Chondrocyte (in vitro differentiated cells): ENCODE measurements at places on chromosomes 13 and 19. TPM values are rescaled to one million over a fixed set of nuclear protein-coding genes. Genes with fewer than 3 reads are reported as not detected.

DAND5 gene
- 0.36 to 0.57 TPM (median 0.41 TPM) in 3 replicates for total RNA-seq

TLE2 gene
- 12.3 to 14.1 TPM (median 13.7 TPM) in 3 replicates for total RNA-seq

LINGO3 gene
- total RNA-seq, result 0.15 to 0.48 TPM in 2 of 3 replicates, not detected in the other

MEX3D gene
- total RNA-seq, result 57.8 to 60.1 TPM (median 59.6 TPM) in 3 replicates

DNA sequence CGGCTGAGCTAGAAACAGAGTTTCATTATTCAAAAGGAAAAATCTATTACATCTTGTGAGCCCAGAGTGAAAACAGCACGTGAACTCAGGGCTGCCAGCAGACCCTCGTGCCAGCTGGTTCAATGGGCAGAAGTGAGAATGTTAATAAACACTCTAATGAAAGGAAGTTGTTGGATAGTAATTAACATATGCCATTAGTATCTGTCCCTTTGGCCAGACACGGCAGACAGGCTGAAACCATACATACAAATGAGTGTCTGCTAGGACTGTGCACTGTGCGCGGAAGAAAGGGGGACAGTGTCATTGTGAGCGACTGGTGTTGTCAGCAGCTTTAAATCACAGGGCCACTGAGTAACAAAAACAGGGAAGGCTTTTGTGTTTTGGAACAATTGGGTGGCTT is 121.9 kb upstream of the TSC22D1 start:
- DNase-seq, result no peak
- no peaks in the 10 kb centered on the region for H3K36me3 ChIP-seq
- peaks cover 4% of the 10 kb centered on the region for H3K4me1 ChIP-seq
- H3K4me3 ChIP-seq, result no peak overlapping the region
- no peak overlapping the region for H3K27ac ChIP-seq

TMEM221 gene
- 0.27 to 0.57 TPM (median 0.28 TPM) in 3 replicates for total RNA-seq

DNA sequence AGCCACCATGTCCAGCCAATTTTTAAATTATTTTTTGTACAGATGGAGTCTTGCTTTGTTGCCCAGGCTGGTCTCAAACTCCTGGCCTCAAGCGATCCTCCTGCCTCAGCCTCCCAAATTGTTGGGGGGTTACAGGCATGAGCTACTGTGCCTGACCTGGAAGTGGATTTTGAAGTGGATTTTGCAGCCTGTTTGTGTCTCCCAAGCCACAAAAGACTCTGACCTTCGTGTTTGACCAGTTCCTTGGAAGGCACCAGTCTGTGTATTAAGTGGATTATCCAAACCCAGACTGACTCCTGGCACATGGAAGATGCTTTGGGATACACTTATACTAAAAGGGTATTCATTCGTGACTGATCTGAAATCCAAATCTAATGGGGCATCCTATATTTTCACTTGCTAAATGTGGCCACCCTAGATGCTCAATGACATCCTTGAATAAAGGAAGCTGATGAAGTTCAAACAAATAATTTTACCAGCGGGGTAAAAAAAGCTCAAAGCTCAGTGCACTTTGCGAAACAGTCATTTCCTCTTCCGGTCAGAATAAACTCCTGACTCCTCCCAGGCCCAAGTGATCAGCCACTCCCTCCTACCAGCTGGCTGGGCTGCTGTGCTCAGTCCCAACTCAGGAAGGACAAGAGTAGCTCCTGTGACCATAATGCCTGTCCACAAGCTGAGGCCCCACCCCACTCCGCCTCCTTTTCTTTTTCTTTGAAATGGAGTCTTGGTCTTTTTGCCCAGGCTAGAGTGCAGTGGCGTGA is 32.6 kb upstream of the GATAD2A start:
- H3K4me3 ChIP-seq, result no peak overlapping the region
- H3K27ac ChIP-seq, result peak overlapping the region; percentile 10
- no peaks in the 10 kb centered on the region for H3K36me3 ChIP-seq

CYP2A6 gene
- not detected in 3 replicates for total RNA-seq

- peak overlapping the region; percentile 57 for H3K27ac ChIP-seq
- peaks cover 8% of the 10 kb centered on the region for H3K36me3 ChIP-seq
- peaks cover 46% of the 10 kb centered on the region for H3K4me1 ChIP-seq
These were observed 451 bp upstream of the ICAM5 start for GRCh38 chr19:10289167-10289835.

GRCh38 chr19:19137556-19138108 is 646 bp downstream of the TMEM161A start:
- H3K36me3 ChIP-seq, result no peaks in the 10 kb centered on the region
- DNase-seq, result no peak
- H3K4me3 ChIP-seq, result peak overlapping the region; percentile 99
- H3K27me3 ChIP-seq, result no peaks in the 10 kb centered on the region

- no peak overlapping the region for H3K27ac ChIP-seq
- H3K4me1 ChIP-seq, result no peaks in the 10 kb centered on the region
- H3K27me3 ChIP-seq, result peaks cover 3% of the 10 kb centered on the region
- H3K36me3 ChIP-seq, result no peaks in the 10 kb centered on the region
These were observed 9.1 kb upstream of the ANKRD10 start for GRCh38 chr13:110923777-110924638.

DNA sequence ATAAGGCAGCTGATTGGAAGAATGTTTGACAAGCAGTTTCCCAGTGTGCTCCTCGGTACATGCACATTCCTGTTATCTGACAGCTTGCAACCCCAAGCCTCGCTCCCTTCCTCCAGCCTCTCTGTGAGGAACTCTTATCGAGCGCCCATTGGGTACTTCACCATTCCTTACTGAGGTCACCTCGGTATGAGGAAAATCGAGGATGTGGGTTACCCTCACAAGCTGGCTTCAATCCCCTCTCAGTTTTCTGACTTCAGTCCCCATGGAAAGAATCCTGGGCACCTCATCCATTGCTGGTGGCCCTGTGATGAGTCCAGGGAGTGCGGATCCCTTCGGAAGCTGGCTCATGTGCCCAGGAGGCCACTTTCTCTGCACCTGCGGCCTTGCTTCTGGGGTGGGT is 17.3 kb downstream of the TEX29 start:
- H3K36me3 ChIP-seq, result peaks cover 29% of the 10 kb centered on the region
- DNase-seq, result no peak
- H3K4me1 ChIP-seq, result peaks cover 14% of the 10 kb centered on the region
- no peak overlapping the region for H3K4me3 ChIP-seq
- no peak overlapping the region for H3K27ac ChIP-seq
- H3K27me3 ChIP-seq, result no peaks in the 10 kb centered on the region

DNA sequence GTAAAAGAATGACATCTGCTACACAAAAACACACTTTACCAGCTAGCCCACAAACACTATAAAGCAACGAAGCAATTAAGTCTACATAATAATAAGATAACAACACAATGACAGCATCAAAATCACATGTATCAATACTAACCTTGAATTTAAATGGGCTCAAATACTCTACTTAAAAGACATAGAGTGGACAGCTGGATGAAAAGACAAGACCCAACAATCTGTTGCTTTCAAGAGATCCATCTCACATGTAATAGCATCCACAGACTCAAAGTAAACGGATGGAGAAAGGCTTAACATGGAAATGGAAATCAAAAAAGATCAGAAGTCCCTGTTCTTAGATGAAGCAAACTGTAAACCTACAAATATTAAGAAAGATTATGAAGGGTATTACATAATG is 2175.9 kb downstream of the PCDH9 start:
- no peak for DNase-seq
- H3K4me1 ChIP-seq, result no peaks in the 10 kb centered on the region
- H3K4me3 ChIP-seq, result no peak overlapping the region
- H3K36me3 ChIP-seq, result peaks cover 3% of the 10 kb centered on the region
- no peak overlapping the region for H3K27ac ChIP-seq

ZNF571 gene
- 4.9 to 5.7 TPM (median 5.2 TPM) in 3 replicates for total RNA-seq

UQCR11 gene
- total RNA-seq, result 173 to 190 TPM (median 184 TPM) in 3 replicates

- no peak for DNase-seq
- no peaks in the 10 kb centered on the region for H3K36me3 ChIP-seq
- H3K4me3 ChIP-seq, result no peak overlapping the region
- no peak overlapping the region for H3K27ac ChIP-seq
- peaks cover 2% of the 10 kb centered on the region for H3K27me3 ChIP-seq
- peaks cover 24% of the 10 kb centered on the region for H3K4me1 ChIP-seq
These were observed 376.4 kb downstream of the FGF9 start for GRCh38 chr13:22047082-22047784.

TDRD12 gene
- total RNA-seq, result 0.22 to 0.33 TPM in 2 of 3 replicates, not detected in the other

DNA sequence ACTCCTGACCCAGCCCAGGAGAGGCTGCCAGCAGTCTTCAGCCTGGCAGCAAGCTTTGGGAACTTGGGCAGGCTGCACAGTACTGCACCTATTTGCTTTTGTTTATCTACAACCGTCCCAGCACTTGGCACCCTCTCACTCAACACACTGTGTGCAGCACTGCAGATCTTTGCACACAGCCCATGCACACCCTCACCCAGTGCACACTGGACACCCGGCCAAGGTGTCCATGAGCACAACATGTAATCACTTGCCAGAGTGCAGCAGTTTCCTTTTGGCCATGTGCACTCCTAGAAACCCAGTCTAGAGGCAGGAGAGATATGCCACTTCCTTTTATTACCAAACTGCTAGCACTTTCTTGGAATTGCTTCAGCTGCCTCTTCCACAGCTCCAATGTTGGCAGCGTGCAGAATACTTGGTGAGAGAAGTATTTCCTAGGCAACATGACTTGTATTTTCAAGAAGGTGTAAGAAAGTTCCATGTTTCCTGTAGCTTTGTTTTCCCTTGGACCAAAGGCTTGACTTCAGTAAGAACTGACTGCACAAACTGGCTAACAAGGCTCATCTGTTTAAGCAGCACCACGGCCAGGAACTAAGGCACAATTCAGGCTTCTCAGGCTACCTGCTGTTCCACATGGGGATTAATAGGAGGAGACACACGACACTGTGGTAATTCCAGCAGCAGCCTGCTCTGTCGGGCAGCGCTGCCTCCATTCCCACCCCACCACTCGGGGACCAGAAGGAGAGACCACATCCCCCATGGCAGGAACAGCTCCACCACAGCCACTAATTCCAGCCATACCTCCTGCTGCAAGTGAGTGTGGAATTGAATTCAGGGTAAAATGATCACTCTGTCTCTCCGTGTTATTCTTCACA is 15.3 kb downstream of the ATP7B start:
- no peaks in the 10 kb centered on the region for H3K27me3 ChIP-seq
- H3K4me1 ChIP-seq, result peaks cover 27% of the 10 kb centered on the region
- H3K36me3 ChIP-seq, result no peaks in the 10 kb centered on the region

RFPL4AL1 gene
- total RNA-seq, result not detected in 3 replicates

DNA sequence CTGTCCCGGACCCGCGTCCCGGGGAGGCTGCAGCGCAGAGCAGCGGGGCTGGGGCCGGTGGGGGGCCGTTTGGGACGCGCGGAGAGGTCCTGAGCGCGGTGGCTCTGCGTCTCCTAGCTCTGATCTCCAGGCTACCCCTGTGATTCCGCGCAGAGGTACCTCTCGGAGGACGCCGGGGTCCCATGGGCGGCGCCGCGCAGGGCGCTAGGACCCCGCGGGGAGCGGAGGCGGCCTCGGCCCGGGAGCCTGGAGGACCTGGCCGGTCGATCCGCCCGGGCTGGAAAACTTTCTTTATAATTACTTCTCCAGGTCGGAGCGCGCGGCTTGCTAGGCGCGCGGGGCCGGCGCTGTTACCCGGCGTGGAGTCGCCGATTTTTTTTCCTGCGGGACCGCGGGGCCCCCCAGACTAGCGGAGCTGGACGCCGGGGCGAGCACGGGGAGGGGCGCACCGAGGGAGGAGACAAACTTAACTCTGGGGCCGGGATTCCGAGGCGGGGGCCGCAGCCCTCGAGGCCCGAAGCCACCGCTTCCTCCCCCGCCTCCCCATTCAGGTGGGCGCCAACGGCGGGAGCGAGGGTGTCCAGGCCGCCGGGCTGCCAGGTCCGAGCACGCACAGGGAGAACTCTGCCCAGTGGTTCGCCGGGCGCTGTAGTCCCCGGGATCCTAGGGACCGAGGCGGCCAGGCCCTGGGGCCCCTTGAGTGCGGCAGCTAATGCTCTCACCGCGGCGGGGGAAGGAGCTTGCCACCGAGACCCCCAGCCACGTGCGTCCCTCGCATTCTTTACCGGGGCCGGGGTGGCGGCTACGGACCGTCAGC is 848 bp upstream of the CEBPA start:
- peaks cover 21% of the 10 kb centered on the region for H3K27me3 ChIP-seq
- H3K4me3 ChIP-seq, result peak overlapping the region; percentile 72
- peaks cover 2% of the 10 kb centered on the region for H3K4me1 ChIP-seq
- H3K27ac ChIP-seq, result peak overlapping the region; percentile 22
- H3K36me3 ChIP-seq, result no peaks in the 10 kb centered on the region

CYP4F8 gene
- not detected in 3 replicates for total RNA-seq

GRCh38 chr19:41889896-41890295 is 6.9 kb downstream of the ARHGEF1 start:
- H3K36me3 ChIP-seq, result peaks cover 11% of the 10 kb centered on the region
- no peak overlapping the region for H3K4me3 ChIP-seq
- no peak for DNase-seq
- peaks cover 24% of the 10 kb centered on the region for H3K4me1 ChIP-seq
- H3K27ac ChIP-seq, result no peak overlapping the region

DNA sequence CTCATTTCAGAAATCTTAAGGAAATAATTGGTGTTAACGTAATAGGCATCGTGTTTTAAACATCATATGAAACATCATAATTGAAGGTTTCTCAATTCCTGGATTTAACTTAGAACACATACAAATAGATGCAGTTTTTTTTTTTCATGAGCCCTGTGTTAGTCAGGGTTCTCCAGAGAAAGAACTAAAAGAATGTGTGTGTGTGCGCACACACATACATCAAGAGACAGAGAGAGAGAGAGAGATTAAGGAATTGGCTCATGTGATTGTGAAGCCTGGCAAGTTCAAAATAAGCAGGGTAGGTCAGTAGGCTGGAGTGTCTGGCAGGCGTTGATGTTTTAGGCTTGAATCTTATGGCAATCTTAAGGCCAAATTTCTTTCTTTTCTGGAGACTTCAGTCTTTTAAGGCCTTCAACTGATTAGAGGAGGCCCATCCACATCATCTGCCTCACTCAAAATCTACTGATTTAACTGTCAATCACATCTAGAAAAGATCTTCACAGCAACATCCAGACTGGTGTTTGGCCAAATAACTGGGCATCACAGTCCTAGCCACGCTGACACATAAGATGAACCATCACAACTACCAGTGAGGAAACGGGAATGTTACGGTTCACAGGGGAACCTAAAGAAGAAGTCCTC is 25.2 kb downstream of the SPATA13 start:
- H3K4me1 ChIP-seq, result peaks cover 3% of the 10 kb centered on the region
- H3K36me3 ChIP-seq, result peaks cover 1% of the 10 kb centered on the region
- H3K4me3 ChIP-seq, result no peak overlapping the region
- no peak for DNase-seq
- H3K27ac ChIP-seq, result no peak overlapping the region

- no peak overlapping the region for H3K27ac ChIP-seq
- H3K36me3 ChIP-seq, result no peaks in the 10 kb centered on the region
These were observed 22.4 kb upstream of the MIER2 start for GRCh38 chr19:366951-367350.

DNA sequence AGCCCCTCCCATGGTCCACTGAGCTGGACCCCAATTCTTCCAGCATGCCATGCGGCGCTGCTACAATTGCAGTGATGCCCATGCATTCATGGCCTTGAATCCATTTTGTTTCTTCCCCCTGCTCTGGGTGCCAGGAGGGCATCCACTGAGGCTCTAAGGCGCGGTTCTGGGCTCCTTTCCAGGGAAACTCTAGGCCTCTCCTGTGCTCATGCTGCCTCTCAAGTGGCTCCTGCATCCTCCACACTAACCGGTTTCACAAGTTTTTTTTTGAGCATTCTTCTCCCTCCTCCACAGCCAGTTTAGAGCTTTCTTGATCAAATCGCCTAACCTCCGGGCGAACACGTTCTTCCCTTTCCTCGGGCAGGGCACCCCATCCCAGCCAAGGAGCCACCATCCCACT is 69.1 kb upstream of the FLT1 start:
- DNase-seq, result no peak
- H3K27me3 ChIP-seq, result no peaks in the 10 kb centered on the region
- no peaks in the 10 kb centered on the region for H3K36me3 ChIP-seq
- no peak overlapping the region for H3K27ac ChIP-seq
- no peaks in the 10 kb centered on the region for H3K4me1 ChIP-seq

METTL21C gene
- total RNA-seq, result not detected in 3 replicates

ICAM3 gene
- total RNA-seq, result 14.0 to 17.0 TPM (median 15.3 TPM) in 3 replicates
